Effector memory CD4-positive, alpha-beta T cell (primary cell): ENCODE measurements at places on chromosomes 11 and 22.

DNA sequence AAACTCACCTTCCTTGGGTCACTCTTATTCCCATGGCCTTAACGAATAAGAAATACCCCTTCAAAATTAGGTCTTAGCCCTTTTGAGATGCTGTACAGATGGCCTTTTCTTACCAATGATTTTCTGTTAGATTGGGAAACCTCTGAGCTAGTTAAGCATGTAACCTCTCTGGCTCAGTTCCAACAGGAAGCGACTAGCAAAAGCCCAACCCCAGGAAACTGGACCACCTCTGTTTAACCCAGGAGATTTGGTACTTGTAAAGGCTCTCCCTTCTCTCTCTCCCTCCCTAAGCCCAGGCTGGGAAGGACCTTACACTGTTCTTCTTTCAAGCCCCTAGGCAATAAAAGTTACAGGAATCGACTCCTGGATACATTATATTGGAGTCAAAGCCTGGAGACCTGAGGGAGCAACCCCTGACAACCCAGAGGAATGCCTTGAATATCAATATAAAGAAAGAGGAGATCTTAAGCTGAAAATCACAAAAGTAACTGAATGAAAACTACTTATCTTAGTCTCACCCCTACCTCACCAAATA, 11.7 kb downstream of the APIP start:
- DNase-seq: no peak

- DNase-seq: no peak
Measured at GRCh38 chr11:115765803-115766239, 261.6 kb upstream of the CADM1 start.

DNA sequence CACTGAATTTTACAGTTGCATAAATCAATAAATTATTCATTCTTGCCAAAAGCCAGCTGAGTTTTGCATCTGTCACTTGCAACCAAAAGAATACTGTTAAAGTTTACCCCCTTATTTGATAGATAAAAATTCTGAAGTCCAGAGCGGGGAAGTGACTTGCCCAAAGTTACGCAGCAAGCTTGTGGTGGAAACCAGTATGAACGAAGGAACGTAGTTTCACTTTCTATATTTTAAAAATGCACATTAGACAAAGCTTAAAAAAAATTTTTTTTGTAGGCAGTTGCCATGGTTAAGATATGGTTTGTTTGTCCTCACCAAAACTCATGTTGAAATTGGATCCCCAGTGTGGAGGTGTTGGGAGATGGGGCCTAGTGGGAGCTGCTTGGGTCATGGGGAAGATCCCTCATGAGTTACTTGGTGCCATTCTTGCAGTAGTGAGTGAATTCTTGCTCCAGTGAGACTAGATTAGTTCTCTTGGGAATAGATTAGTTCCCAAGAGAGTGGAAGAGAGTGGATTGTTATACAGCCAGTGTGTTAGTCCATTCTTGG, 46.3 kb upstream of the SEZ6L start:
- DNase-seq: no peak

- no peak for DNase-seq
Measured at GRCh38 chr22:42192547-42192946, 61.9 kb upstream of the CYP2D6 start.
